ENCODE measurements at places on chromosomes 12 and 14.

DNA sequence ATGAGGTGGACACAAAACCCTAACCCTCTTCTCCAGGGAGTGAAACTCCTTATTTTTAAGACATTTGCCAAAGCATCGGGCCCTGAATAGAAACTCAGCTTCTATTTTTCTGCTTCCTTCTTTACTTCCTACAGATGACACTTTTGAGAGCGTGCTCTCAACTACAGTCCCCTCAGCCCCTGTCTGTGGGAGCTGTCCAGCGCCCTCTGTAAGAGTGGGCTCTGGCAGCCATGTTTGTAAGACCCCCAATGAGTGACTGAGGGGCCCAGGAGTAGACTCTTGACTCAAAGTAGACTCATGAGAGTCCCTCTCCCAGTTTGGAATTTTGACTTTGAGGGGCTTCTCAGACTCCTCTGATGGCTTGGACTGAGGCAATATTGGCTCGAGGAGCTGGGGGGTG, 25.5 kb upstream of the BATF start:
- DNase-seq = no peak

- no peak for DNase-seq
Measured at GRCh38 chr14:76814726-76815645, 2.3 kb upstream of the ANGEL1 start.

DNA sequence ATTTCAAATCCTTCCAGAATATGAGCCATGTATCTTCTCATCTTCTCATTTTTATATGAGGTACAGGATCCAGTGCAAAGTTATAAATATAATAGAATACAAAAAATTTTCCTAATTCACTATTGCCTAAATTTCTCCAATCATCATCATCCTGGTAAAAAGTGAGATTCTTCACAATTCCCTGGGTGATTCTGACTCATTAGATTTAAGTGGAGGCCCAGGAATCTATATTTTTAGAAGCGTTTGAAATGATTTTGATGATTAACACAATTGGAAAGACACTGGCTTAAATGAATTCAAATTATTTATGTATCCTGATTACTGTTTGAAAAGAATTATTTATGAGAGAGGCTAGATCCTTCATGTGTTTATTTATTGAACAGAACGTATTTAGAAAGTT, 380.3 kb upstream of the PDE3A start:
- no peak for DNase-seq

DNA sequence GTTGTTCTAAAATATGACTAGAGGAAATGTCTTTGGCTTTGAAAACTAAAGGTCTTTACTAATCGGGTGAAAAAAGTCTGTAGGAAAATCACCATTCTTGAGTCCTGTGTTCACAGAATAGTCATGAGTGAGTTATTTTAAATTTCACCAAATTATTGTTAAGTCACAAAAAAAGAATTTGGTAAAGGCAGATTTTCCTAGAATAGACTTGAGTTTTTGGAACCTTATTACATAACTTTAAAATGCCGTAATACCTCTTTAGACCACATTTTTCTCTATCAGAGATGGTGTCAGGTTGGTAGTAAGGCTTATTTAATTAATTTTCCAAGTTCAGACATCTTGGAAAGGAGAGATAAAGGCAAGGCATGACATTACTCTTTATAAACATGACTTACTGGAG, 184.7 kb upstream of the GARIN2 start:
- no peak for DNase-seq

- DNase-seq = no peak
Measured at GRCh38 chr12:86257134-86257533, 943 bp upstream of the MGAT4C start.

- DNase-seq = no peak
Measured at GRCh38 chr12:39467432-39467870, 24.5 kb upstream of the KIF21A start.

DNA sequence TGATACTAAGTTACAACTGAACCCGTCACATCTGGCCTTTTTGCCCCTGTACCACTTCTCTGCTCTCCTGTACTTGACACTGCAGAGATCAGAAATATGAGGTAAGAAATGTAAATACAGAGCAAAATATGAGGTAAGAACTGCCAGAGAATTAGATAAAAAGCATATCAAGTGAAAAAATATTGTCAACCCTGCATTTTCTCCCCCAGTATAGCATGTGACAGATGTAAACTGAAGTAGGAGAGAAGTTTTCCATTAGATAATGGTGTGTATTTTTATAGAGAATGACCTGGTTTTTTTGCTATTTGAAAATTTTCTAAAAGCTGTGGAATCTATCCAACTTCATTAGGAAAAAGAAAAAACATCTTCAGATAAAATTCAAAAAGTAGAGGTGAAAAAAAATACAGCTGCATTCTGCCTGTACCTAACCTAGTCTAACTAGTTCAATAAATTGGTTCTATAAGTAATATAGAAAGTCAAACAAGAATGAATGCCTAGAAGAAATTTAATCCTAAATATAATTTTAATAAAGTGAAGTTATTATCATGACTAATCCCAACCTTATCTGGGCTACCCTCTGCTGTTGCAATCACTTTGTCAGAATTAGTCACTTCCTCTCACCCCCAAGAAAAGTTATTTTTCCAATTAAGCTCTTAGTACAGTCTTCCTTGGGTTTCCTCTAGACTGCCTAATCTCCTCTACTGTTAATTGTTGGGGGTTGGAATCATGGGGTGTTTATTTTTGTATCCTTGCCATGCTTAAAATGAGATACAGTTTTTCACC, 210.0 kb downstream of the RASSF9 start:
- DNase-seq = no peak

GRCh38 chr12:65853489-65854157, 29.3 kb downstream of the HMGA2 start:
- no peak for DNase-seq

DNA sequence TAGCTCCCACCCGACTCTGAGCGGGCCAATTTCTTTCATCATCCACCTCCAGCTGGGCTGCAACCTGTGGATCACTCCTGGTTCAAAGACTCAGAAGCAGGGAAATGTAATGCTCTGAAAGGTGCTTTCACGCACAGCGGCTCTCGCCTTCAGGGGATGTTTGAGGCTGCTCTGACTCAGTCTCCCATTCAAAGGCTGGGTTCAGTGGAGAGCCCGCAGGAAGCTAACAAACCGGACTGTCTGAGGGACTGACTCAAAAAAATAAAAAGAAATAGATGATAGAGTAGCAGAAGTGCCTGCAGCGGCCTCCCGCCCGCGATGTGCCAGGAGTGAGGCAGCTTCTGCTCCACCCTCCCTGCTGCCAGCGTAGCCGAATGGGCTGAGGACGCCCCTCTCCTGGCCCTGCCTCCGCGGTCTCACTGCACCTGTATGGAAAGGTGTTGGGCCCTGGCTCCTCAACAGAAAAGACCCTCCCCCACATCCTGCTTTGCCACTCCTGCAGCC, 98.0 kb downstream of the GCH1 start:
- no peak for DNase-seq

DNA sequence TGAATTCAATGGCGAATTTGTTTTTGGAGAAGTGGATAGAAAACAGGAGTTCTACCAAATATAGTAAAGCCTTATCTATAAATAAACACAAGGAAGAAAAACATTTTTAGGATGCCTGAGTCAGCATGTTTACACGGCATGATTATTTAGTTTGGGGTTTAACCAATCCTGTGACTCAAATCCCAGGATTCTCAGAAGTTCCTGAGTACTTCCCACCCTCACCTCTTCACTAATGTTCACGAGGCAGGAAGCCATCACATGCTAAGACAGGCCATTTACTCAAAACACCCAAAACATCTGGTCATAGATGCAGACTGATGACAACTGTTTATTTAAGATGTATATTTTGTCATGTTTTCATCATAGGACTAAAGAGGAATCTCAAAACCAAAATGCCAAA, 3.4 kb upstream of the GLRX5 start:
- no peak for DNase-seq

GRCh38 chr12:117090816-117091711, 8.2 kb downstream of the TESC start:
- DNase-seq = no peak

- no peak for DNase-seq
Measured at GRCh38 chr12:120037851-120038250, 48.8 kb downstream of the BICDL1 start.

DNA sequence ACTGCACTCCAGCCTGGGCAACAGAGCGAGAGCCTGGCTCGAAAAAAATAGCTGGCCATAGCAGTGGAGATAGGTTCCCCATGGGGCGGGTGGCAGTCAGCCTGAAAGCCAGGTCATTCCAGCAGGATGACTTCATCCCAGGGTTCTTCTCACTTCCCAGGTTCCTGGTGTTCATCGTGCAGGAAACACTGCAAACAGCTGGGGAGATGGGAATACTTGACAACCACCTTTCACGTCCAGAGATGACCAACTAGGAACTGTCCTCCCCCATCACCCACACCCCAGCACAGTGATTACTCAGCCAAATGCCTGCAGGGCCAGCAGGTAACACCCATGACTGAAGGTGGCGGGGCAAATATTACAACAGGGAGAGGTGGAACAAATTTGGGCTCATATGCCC, 1.7 kb downstream of the VSIG10 start:
- no peak for DNase-seq

- DNase-seq = no peak
Measured at GRCh38 chr12:2231011-2231595, 178.3 kb downstream of the CACNA1C start.

DNA sequence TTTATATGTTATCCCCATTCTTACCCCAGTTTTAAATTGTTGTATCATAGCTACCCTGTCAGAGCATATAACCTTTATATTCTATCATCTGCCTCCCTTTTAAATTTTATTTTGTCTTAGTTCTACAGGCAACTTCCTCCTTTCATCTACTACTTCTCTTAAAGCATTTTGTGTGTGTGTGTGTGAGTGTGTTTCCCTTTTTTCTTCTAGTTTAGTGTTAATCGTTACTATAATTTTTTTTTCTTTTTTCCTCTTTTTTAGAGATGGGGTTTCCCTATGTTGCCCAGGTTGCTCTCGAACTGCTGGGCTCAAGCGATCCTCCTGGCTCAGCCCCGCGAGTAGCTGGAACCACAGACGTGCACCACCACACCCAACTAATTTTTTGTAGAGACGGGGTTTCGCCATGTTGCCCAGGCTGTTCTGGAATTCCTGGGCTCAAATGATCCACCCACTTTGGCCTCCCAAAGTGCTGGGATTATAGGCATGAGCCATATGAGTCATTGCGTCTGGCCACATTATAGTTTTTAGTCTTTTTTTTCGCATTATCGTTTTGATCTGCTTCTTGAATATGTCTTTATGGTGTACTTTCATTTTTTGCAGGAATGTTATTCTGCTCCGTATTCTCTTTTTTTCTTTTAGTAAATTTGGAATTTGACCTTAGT, 33.1 kb upstream of the FBXO34 start:
- DNase-seq = no peak

GRCh38 chr12:10016881-10017280, 6.5 kb downstream of the CLEC12B start:
- DNase-seq = no peak

DNA sequence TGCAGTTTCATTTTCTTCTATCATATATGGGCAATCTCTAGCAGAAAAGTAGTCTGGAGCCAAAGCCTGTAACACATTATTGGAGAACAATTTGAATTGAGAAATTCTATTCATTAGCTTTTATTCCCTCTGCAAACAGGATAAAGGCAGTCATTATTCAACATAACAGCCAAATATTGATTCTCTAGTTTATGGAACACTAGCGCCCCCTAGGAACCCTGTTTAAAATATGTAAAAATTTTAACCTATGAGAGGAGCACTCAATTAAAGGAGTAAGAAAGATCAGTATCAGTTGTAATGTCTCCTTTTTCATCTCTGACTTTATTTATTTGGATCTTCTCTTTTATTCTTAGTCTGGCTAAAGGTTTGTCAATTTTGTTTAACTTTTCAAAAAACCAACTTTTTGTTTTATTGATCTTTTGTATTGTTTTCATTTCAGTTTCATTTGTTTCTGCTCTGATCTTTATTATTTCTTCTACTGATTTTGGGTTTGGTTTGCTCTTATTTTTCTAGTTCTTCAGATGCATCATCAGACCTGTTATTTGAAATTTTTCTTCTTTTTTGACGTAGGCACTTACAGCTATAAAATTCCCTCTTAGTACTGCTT, 4.8 kb upstream of the LMNTD1 start:
- no peak for DNase-seq

DNA sequence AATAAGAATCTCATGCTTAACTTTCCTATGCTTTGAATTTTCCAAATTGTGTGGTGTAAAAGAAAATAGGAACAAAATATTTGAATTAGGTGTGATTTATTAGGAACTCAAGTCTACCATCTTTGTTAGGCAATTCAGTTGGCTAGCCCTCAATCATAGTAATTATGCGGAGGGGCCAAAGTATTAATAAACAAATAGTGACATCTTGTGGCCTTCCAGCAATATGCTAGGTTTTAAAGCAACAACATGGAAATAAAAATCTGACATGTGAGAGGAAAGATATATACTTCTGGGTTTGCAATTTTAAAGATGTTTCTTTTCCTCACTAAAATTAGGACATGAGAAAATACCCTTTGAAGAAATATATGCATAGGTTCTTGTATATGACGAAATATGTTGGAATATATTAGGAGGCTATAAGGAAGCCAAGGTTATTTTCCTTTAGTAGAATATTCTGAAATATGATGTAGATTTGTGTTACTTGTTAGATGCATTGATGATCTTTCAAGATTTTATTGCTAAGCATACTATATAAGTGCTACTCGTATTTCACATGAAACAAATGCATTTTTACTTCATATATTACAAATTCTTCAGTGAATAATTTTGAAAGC, 200.4 kb downstream of the PTPRO start:
- DNase-seq = no peak

GRCh38 chr12:94942663-94943062, 60.8 kb downstream of the NDUFA12 start:
- DNase-seq = no peak

DNA sequence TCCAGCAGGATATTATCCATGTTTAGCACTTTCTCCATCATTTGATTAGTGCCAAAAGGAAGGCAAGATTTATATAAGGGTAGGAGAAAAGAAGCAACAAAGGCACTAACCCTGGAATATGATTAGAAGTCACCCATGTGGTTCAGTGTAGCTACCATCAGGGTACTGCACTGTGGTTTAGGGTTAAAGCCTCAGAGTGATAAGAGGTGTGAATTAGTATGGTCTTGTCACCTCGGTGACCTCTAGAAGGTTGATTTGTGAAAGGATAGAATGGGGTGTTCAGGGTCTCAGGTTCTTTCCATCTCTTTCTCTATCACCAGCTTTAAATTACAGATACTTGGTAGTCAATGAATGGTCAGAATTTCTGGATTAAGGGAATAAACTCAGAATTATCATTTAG, 103.0 kb upstream of the TMTC2 start:
- no peak for DNase-seq

- DNase-seq = no peak
Measured at GRCh38 chr14:63394841-63395240, 76.1 kb upstream of the GPHB5 start.
